ENCODE measurements at places on chromosomes 4 and X. TPM values are rescaled to one million over a fixed set of nuclear protein-coding genes. Genes with fewer than 3 reads are reported as not detected.
A peak's percentile ranks its signal among the peaks of the same experiment; 100 is the strongest.

The MCF2 gene
- not detected for polyA plus RNA-seq

The P2RY10 gene
- polyA plus RNA-seq, result not detected

The GPR50 gene
- polyA plus RNA-seq, result not detected

The TEX13C gene
- not detected for polyA plus RNA-seq

GRCh38 chr4:113481820-113482219 is 279.7 kb downstream of the CAMK2D start:
- H3K4me1 ChIP-seq, result no peaks in the 10 kb centered on the region
- no peaks in the 10 kb centered on the region for H3K27me3 ChIP-seq
- H3K4me3 ChIP-seq, result no peak overlapping the region
- DNase-seq, result no peak
- no peak overlapping the region for H3K27ac ChIP-seq

DNA sequence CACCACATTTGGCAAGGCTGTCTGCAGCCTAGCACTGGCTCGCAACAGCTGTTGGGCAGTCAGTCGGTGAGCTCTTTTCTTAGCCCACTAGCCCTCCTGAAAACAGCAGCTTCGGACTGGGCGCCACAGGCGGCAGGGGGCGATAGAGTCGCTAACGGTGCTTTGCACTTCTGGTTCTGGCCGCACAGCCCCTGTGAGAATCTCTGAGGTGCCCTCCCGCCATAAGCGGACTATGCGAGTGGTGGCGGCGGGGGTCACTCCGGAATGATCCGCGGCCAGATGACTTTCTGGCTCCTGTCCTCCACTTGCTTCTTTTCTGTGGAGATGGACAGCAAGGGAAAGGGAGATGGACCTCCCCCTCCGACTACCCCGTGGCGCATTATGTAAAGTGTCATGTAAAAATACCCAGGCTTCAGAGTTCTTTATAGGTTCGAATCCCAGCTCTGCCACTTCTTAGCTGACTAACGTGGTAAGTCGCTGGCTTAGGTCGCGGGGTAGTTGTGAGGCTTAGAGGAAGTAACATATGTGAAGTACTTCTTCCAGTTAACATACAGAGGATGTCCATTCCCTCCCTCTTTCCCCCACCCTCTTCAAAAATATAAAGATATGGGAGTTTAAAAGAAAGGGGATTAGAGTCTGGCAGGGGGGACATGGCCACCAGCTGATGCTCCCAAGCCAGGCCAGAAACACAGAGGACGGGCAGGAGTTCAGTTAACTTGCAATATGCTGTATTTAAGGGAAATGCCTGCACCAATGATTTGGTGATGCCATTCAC is 11.0 kb downstream of the ARHGAP36 start:
- peaks cover 7% of the 10 kb centered on the region for H3K27me3 ChIP-seq
- no peaks in the 10 kb centered on the region for H3K4me1 ChIP-seq
- peak; percentile 6 for DNase-seq
- no peaks in the 10 kb centered on the region for H3K36me3 ChIP-seq
- no peak overlapping the region for H3K4me3 ChIP-seq

GRCh38 chr4:67122029-67122428 is 423.3 kb downstream of the CENPC start:
- H3K36me3 ChIP-seq, result no peaks in the 10 kb centered on the region
- DNase-seq, result peak; percentile 1
- no peaks in the 10 kb centered on the region for H3K27me3 ChIP-seq
- H3K4me1 ChIP-seq, result no peaks in the 10 kb centered on the region
- no peak overlapping the region for H3K4me3 ChIP-seq
- H3K27ac ChIP-seq, result no peak overlapping the region

DNA sequence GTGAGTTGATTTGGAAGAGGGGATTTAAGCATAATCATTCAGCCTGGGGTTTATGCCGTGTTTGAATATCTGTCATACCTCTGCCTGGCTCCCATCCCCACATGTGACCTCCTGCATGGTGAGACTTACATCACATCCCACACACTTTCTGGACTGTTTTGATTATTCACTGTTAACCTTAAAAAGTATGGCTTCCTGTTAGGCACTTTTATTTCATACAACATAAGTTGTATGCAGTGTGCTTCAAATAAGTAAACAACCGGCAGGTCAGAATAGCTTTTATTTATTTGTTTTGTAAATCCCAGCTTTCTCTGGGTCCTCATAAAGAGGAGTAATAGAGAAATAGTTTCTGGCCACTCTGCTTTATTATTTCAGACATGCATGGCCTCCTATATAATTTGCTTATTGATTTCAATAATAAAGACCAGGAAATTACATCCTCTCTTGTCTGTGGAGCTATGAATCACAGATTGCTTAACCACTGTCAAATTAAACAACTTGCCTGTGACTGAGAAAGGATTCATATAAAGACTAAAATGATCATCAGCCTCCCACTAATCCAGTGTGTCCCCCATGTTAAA is 376.8 kb upstream of the ZFP42 start:
- no peak for DNase-seq
- H3K27me3 ChIP-seq, result no peaks in the 10 kb centered on the region
- no peak overlapping the region for H3K27ac ChIP-seq
- no peaks in the 10 kb centered on the region for H3K36me3 ChIP-seq
- H3K4me3 ChIP-seq, result no peak overlapping the region

- no peak overlapping the region for H3K27ac ChIP-seq
- H3K36me3 ChIP-seq, result no peaks in the 10 kb centered on the region
- no peak for DNase-seq
- H3K4me3 ChIP-seq, result no peak overlapping the region
- no peaks in the 10 kb centered on the region for H3K27me3 ChIP-seq
Measured at GRCh38 chr4:92501456-92501855, 197.7 kb downstream of the GRID2 start.
